ENCODE measurements at places on chromosomes 6 and 20.

DNA sequence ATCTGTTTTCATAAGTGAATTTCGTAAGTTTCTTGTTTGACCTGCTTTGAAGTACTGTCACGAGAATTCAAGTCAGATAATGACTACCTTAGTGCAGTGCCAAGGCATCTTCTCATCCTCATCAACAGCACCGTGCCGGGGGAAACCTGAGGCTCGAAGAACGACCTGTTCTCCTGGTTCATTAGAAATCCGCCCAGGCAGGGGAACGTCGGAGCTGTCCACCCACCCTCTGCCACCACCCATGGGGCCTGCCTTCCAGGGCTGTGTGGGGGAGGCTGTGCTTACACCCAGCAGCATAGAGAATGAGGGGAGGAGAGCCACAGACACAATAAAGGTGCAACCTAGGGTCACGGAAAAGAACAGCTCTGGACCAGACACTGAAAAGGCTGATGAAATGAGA, 101.6 kb downstream of the RAMACL start:
- DNase-seq = no peak

DNA sequence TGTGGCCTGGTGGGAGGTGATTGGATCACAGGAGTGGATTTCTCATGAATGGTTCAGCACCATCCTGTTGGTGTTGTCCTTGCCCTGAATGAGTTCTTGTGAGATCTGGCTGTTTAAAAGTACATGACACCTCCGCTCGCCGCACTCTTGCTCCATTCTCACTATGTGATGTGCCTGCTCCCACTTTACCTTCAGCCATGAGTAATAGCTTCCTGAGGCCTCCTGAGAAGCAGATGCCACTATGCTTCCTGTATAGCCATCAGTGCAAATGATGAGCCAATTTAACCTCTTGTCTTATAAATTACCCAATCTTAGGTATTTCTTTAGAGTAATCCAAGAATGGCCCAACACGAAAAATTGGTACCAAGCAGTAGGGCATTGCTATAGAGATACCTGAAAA, 34.5 kb downstream of the KIF16B start:
- no peak for DNase-seq

DNA sequence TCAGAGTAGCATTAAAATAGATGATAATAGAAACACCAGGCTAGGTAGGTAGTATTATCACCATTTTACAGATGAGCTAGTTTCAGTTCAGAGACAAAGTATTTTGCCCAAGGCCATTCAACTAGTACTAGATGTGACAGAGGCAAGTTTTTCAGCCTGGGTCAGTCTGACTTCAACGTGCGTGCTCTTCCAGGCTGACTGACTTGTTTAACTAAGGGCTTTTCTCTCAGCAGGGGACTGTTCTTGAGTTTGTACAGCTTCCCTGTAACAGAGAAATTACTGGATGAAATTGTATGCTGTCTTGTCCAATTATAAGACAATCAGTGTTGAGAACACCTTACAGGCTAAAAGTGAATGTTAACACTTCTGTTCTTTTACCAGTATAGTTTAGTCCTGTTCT, 333.5 kb upstream of the MAN1A1 start:
- DNase-seq = no peak

GRCh38 chr6:164039954-164040375, 625.4 kb downstream of the QKI start:
- DNase-seq = peak; percentile 2

DNA sequence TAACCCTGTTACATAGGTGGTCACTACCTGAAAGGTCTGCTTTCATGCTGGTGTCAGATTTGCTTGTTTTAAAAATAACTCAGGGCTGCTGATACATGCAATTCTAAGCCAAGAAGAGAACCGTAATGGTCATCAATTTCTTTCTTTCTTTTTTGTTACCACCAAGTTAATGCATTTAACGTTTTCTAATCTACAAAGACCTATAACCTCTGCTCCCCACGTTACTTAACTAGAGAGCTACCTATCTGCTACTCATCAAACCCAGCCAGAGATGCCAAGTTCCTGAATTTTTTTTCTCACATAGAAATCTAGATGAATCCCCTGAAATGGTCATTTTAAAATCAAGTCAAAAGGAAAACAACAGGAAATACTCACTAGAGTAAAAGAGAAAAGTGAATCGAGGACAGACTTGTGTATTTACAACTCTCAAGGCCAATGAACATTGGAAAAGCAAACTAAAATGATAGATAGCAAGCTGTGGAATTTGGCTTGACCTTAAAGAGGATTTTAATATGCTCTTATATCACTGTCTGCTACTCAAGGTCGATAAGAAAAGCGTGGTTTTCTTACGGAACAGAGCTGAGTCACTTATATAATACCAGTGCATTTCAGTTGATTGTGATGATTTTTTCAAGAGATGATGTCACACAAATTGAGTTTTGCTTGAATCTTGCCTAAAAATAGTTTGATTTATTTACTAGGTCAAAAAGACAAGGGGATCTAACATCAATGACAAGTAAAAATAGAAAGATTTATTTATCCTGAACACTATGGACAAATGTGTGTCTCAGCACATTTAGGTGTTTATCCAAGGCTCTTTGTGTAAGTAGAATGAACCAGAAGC, 67.9 kb downstream of the SGK1 start:
- no peak for DNase-seq

DNA sequence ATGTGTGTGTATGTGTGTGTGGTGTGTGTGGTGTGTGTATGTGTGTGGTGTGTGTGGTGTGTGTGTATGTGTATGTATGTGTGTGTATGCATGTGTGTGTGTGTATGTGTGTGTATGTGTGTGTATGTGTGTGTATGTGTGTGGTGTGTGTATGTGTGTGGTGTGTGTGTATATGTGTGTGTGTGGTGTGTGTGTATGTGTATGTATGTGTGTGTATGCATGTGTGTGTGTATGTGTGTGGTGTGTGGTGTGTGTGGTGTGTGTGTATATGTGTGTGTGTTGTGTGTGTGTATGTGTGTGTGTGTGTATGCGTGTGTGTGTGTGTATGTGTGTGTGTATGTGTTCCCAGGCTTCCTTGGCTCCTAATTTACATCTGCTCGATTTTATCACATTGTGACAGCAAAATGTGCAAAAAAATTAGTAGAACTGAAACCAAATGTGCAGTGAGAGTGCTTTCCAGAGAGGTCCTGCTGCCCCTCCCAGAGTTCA, 234.5 kb downstream of the BMP7 start:
- no peak for DNase-seq

DNA sequence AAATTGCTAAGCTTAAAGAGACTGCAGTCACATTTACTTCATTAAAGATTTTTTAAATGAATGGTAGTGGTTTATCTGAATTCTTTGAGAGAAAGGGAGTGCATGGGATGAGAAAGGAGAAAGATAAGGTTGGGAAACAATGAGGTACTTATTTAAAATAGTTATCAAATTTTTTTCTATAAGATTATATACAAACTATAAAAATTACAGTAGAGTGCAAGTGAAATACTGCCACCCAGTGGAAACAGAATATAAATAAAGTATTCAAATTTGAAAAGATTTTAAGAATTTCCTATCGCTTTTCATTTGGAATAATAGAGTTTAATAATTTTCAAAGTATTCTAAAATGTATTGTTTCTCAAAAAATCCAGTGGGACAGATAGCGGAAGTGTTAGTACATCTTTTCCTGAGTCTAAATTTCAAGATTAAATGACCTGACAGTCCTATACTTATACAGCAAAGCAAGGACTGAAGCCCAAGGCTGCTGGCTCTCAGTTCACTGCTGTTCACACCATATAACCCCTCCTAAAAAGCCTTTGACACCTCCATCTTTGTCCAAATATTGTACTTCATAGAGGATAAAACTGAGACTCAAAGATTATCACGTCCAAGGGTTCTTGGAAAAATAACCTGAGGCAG, 31.1 kb downstream of the EPM2A start:
- DNase-seq = no peak

GRCh38 chr6:92132957-92133356, 1286.4 kb downstream of the EPHA7 start:
- DNase-seq = no peak

DNA sequence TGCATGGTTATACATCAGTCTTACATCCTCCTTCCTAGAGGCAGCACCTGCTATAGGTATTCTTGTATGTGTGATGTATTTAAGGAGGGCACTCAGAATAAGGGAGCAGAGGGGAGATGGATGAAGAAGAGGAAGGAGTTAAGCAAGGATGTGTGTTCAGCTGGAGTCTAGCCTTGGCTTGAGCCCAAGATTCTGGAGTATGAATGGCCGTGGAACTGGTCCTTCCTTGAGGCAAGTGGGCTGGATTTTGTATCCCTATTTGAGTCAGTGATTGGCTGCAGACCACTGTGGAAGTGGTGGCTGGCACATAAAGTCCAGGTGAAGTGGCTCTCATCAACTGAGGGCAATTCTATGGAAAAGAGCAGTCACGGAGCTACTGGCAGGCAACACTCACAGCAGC, 112.0 kb upstream of the RNF24 start:
- no peak for DNase-seq

DNA sequence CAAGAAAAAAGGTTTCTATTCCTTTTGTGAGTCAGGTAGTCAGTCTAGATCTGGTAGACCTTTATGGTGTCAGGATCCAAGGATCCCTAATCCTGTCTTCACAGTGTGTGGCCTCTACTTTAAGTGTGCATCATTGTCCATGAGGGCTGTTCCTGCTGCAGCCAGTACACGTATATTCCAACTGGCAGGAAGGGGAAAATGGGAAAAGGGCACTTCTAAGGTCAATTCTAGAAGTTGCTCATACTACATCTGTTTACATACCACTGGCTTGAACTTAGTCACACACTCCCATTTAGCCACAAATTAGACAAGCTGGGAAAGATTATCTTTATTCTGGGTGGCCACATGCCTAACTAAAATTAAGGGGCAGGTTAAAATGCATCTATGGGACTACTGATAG, 9.7 kb upstream of the MMS22L start:
- DNase-seq = no peak

Measured in stimulated activated CD4-positive, alpha-beta T cell treated with anti-CD3 and anti-CD28 coated beads, Interleukin-15, amount 100 ng/mL, for 1 hour (primary cell).